C1 segment of cervical spinal cord (tissue), 14 donors: ENCODE measurements at places on chromosomes 6 and 20.
A peak's percentile ranks its signal among the peaks of the same experiment; 100 is the strongest.

DNA sequence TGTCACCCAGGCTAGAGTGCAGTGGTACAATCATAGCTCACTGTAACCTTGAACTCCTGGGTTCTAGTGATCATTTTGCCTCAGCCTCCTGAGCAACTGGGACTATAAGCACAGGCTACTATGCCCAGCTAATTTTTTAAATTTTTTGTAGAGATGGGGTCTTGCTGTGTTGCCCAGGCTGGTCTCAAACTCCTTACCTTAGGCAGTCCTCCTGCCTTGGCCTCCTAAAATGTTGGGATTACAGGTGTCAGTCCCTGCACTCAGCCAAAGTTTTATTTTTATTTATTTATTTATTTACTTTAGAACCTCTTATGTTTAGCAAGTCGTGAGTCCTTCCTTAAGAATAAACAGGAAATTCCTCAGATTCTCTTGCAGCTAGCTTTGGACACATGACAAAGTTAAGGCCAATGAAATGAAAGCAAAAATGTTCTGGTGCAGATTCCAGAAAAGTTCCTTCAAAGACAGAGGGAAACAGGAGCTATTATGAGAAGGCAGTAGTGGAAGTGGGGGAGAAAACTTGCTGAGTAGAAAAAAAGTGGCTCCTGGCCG lies 19.1 kb downstream of the PIM1 start:
- DNase-seq, result no peak

GRCh38 chr20:3815703-3816315 lies 4.5 kb upstream of the AP5S1 start:
- DNase-seq, result no peak

GRCh38 chr20:19976595-19977372 lies 40.4 kb upstream of the NAA20 start:
- DNase-seq, result peak; percentile 35

GRCh38 chr6:23371132-23371915 lies 754.7 kb upstream of the NRSN1 start:
- no peak for DNase-seq

- no peak for DNase-seq
Observed at GRCh38 chr20:3222635-3223600, 13.6 kb downstream of the ITPA start.

DNA sequence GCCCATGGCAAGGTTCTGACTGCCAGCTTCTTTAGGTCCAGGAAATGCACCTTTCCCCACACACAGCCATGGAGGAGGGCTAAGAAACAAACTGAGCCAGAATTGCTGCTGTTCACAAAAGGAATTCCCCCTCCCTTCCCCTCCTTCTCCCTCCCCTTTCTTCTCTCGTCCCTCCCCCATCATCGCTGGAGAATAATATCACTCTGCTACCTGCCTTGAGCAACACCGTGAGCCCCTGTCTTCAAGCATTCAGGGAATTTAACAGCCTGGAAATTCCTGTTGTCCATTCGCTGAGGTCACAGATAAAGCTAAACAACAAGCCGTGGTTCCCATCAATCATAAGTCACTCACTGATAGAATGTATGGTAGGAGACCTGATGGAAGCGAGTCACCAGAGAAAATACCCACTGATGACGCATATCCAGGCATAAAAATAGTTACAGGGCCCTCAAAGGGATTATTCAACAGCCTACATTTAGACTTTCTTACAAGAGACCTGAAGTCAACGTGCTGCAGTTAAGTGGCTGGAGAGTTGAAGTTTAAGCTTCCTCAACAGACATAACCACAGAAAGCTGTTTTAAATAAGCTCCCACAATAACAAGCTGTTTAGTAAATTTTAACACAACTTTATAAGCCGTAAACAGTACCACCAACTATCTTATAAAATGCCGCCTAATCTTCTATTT lies 59.7 kb downstream of the HIVEP2 start:
- no peak for DNase-seq

DNA sequence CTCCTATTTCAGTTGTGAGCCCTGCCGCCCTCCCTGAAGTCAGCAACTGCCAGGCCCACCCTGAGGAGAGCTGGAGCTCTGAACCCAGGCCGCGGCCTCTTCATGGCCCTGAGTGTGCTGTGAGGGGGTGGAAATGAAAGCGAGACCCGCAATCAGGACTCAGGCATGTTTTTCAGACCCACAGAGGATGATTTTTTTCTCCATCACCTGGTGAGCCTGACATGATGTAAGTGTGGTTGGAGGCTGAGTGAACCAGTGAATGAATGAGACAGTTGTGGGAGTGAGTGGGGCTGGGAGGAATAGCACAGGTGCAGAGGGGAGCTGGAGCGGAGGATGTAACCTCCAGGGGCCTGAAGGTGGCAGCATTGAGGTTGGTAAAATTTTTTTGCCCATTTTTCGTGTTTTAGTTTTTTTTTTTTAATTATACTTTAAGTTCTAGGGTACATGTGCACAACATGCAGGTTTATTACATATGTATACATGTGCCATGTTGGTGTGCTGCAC lies 18.3 kb downstream of the RAET1L start:
- no peak for DNase-seq

DNA sequence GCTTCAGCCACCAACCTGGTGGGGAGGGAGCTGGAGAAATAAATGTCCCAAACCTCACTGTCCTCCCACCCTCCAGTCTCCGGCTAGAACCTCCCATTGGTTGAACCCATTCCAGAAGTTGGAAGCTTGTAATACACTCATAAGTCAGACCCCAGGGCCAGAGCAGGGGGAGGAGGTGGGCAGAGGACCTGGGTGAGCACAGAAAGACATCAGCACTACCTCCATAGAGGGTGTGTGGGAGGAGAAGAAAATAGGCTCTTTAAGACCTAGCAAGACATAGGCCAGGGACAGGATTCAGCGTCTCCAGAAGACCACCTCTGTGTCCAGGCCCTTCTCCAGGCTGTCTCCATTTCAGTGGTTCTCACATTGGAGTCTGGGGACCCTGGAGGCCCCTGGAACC lies 73.3 kb upstream of the TOP1 start:
- no peak for DNase-seq

DNA sequence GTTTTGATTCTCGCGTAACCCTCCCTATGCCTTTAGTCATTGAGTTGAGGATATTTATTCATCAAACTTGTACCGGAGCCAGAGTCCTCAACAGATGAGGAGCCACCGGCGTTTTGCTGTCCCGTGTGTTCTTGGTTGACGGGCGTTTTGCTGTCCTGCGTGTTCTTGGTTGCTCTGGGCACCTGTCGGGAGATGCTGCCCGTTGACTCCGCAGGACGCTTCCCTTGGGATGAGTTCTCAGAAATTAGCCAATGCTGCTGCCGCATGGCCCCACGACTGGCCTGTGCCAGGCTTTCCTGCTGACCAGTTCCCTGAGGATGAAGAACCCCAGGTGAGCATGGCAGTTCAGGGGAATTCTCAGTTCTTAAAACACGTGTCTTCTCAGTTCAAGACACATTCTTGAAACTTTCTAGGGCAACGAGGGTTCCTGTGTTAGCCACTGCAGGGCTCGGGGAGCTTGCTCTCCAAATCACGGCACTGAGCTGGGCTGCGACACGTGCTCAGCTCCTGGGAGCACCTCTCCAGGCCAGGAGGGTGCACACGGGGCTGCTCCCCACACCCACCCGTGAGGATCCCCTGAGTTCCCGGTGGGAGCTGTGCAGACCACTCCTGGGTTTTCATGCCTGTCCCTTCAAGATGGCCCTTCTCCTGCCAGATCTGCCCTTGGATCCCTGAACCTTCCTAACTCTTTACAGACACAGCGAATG lies 265.6 kb downstream of the SMOC2 start:
- no peak for DNase-seq

DNA sequence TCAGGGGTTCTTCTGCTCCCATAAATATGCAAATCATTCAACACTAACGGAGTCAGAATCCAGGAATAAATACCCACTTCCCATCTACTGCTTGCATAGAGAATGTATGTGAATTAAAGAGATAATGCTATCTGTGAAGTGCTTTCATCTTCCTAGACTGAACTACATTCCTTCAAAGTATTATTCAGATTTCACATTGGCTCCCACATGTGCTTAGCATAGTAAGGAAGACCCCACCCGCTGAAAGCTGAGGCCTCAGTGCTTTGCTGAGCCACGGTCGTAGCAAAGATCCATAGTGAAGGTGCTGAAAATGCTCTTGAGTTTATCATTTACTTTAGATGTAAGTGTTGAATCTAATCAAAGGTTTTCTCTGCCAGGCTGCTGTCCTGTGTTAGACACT lies 97.0 kb upstream of the SPACA1 start:
- DNase-seq, result no peak

DNA sequence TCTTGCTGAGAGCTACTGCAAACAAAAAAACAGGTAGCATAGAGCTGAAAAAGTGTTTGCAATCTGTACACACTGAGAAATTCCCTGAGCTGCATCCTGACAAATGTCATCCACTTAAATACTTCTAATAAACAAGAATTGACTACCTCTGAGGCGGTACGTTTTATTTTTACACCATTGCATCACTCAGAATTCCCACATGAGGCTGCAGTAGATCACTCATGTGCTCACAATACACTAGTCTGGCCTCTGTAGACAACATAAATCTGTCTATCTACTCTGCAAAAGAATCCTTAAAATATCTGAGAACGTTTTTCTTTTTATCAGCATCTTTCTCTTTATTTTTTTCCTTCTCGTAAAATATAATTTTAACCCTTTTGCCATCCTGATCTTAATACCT lies 661.4 kb downstream of the EPHA7 start:
- no peak for DNase-seq

DNA sequence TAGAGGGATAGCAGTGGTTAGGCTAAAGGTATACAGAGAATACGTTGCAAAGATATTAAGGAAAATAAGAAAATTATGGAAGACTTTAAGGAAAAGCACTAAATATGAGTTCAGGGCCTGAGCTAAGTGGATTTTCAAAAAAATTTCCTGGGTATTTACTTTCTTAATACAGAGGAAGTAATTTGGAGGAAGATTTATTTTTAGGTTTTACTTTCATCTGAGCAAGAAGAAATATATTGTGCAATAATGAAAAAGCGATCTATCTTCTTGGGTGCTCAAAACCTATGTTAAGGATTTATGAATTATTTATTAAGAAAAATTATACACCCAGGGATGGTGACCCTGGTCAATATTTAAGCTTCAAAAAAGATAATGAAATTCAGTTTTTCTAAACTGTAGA lies 224.7 kb downstream of the PLCB1 start:
- no peak for DNase-seq

DNA sequence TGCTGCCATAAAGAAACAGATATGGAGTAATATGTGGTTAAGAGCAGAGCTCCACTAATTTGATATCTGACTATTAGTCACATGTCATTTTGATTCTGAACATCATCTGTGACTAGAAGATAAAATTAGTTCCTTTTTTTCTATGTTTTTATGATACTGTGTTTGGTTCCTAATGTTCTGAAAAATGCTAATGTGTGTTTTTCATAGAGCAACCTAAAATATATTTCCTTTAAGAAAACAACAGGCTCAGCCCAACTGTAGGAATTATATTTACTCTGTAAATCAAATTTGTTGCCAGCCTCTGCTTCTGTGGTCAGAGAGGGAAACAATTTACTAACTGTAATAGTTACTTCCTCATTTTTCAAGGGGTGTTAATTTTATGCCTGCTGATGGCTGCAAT lies 33.3 kb upstream of the TXLNB start:
- DNase-seq, result no peak

DNA sequence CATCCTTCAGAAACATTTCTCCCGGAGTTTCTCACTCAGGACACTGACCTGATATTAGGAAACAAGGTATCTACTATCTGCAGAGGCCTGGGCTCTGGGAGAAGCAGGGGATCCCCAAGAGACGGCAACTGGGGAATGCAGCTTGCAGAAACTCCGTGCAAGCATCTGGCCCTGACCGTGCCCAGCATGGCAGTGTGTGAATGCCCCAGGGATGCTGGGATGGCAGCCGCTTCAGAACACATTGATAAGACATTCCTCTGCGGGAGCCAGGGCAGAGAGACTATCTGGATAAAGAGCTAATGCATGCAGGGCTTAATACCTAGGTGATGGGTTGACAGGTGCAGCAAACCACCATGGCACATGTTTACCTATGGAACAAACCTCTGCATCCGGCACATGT lies 55.4 kb downstream of the NFATC2 start:
- DNase-seq, result no peak

DNA sequence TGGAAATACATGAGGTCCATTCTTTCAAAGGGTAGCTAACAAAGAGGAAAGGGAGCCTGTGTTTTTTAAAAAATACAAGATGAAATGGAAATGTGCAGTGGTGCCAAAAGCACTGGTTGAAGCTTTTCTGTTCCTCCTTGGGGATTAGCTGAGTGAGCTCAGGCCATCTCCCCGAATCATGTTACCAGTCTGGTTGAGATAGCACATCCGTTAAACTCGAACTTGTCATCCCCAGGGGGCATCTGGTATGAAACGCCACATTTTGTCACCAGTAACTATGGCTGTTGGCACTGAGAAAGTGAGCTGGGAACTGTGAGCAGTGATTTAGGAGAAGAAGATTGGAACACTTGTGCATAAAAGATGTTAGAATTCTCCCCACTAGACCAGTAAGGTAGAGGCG lies 196.2 kb downstream of the SAMD5 start:
- no peak for DNase-seq

DNA sequence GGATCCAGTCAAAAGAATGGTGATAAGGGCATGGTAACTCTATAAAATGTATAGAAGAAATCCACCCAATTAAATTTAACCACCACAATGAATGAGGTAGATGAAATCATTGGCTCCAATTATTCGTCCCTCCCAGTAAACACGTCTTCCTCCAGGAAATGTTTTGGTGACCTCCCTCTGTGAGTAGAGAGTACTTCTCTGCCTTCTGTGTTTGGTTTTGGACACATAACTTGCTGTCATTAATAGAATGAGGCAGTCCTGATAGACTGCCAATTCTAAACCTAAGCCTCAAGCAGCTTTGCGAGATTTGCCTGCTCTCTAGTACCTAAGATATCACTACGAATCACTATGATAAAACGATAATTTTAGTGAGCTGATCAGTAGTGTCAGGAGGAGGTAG lies 632.8 kb downstream of the HDGFL1 start:
- DNase-seq, result no peak
